Esophagus squamous epithelium (tissue), 5 donors: ENCODE measurements at places on chromosomes 12 and 14.

- no peak for DNase-seq
Measured at GRCh38 chr12:122238861-122239260, 13.0 kb upstream of the DIABLO start.

DNA sequence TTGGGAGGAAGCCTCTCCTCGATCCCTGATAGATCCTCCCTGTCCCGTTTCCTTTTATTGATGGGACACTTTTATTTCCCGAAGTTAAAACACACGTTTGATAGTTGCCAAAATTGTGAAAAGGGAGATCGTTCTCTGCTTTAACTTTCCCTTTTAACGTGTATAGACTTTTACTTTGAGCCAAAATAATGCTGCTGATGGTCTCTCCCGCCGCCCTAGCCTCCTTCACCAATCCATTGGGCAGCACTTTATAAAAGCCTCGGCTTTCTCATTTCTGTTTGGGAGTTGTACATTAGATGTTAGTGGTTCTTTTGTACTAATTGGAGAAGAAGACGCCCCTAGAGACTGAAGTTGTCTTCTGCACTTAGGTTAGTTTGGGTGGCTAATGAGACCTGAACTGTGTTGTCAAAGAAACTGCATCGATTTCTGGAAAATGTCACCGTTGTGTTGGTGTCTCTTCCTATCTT, 1.4 kb downstream of the TMTC2 start:
- no peak for DNase-seq

- no peak for DNase-seq
Measured at GRCh38 chr14:24171422-24172260, at the start of gene REC8. TSS of gene REC8 (plus strand) at chr14:24172080. CDS start at chr14:24172553, 473 bp downstream.

- no peak for DNase-seq
Measured at GRCh38 chr14:90693413-90693812, 122.8 kb downstream of the TTC7B start.

GRCh38 chr12:56425193-56425592, 24.0 kb downstream of the TIMELESS start:
- DNase-seq: no peak

GRCh38 chr14:65478596-65478995, 66.1 kb downstream of the FUT8 start:
- DNase-seq: no peak

- DNase-seq: no peak
Measured at GRCh38 chr12:64650762-64651161, 40.5 kb downstream of the RASSF3 start.

GRCh38 chr12:32476446-32476845, 77.1 kb downstream of the FGD4 start:
- no peak for DNase-seq

DNA sequence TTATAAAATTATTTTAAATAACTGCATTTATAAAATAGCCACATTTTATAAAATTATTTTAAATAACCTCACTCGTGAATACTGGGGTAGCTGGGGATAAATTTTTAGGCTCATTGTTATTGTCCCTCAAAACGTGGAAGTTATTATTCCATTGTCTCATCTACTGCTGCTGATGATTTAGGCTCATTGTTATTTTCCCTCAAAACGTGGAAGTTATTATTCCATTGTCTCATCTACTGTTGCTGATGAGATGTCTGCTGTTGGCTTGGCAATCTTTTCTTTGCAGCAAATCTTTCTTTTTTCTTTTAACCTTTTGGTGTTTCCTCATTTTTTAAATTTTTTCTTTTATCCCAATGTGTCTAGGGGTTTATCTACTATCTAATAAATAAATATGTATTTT, 182.6 kb upstream of the PZP start:
- no peak for DNase-seq

- no peak for DNase-seq
Measured at GRCh38 chr12:18221726-18222125, 39.6 kb upstream of the PIK3C2G start.

- DNase-seq: no peak
Measured at GRCh38 chr14:78970677-78971076, 800.5 kb downstream of the NRXN3 start.

DNA sequence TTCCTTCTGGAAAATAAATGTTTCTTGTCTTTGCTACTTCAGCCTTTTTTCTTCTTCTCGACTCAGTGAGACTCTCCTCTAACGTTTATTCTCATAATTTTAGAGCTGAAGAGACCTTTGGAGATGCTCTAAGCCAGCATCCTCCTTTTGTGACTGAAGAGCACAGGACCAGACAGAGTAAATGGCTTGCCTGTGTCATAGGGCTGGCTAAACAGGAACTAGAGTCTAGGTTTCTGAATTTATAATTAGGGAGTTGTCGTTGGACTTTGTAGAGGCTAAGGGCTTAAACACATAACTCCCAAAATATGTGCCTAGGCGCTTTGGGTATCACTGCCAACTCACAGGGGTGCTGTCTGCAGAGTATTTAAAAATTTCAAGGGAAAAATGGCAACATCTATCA, 98.5 kb downstream of the FGD4 start:
- no peak for DNase-seq

DNA sequence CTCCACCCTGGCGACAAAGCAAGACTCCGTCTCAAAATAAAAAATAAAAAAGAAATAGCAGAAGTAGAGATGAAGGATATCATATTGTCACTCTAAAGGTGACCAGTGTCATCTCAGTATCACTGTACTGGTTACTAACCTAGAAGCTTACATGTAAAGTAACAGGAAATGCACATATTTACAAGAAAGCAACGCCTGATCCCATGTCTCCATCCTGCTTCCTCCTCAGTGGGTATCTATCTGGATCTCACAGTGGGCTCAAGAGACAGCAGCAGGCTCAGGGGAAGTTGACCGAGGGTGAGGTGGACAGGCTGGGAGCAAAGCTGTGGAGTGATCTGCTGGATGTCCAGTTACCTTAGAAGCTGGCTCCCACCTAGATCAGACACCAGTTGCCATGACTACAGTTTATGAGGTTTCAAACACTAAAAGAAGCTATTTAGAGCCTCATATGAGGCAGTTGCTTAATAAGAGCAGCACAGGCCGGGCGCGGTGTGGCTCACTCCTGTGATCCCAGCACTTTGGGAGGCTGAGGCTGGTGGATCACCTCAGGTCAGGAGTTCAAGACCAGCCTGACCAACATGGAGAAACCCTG, 10.5 kb downstream of the MTRFR start:
- no peak for DNase-seq

DNA sequence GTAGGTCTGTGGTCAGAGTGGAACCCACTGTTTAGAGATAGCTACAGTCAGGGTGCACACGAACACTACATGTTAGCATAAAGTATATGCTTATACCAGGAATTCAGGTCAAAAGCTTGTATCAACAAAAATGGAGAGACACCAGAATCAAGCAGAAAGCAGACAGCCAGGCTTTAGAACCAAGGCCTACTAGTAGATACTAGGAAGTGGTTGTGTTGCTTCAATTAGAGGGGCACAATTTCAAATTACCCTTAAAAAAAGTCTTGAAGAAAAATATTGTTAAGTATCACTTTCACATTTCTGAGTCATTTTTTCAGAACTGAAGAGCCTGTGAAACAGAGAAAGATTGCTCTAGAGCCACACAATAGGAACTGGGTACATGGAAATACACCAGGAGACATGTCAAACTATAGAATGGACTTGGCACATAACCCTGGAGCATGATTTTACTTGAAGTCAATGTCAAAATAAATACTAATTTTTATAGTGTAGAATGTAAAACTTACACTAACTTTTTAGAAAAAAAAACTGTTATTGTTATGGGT, 41.6 kb downstream of the LRRC9 start:
- DNase-seq: no peak

GRCh38 chr12:4270831-4271716, 2.5 kb upstream of the CCND2 start:
- no peak for DNase-seq

- DNase-seq: no peak
Measured at GRCh38 chr14:69636718-69637480, 25.5 kb downstream of the SUSD6 start.

DNA sequence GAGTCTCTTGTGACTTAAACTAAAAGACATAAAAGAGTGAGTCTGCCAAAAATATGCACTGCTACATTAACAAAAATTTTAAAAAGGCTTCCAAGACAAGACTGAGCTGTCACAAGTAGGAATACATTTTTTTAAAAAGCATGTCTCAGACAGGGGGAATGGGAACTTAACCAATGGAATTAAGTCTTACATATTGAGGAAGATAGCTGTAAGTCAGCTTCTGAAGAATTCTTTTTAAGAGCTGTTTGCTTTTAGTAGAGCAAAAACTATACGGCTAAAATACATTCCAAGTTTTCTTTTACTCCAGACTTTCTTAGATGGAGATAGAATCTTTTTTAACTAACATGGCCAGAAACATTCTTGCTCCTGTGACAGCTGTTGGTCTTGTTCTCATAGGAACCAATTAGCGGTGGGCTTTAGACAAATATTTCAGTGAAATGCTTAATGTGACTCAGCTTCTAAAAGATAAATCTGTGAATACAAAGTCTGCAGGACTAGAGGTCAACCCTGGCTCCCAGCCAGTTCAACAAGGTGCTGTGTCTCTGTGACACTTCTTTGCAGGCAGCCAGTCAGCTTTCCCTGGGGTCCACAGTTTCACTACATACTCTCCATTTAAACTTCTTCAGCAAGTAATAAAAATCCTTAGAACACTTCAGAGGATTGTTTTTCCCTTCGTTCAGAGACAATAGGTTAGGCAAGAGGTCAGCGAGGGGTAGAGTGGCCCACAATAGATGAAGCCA, 187.6 kb downstream of the NAV3 start:
- no peak for DNase-seq

DNA sequence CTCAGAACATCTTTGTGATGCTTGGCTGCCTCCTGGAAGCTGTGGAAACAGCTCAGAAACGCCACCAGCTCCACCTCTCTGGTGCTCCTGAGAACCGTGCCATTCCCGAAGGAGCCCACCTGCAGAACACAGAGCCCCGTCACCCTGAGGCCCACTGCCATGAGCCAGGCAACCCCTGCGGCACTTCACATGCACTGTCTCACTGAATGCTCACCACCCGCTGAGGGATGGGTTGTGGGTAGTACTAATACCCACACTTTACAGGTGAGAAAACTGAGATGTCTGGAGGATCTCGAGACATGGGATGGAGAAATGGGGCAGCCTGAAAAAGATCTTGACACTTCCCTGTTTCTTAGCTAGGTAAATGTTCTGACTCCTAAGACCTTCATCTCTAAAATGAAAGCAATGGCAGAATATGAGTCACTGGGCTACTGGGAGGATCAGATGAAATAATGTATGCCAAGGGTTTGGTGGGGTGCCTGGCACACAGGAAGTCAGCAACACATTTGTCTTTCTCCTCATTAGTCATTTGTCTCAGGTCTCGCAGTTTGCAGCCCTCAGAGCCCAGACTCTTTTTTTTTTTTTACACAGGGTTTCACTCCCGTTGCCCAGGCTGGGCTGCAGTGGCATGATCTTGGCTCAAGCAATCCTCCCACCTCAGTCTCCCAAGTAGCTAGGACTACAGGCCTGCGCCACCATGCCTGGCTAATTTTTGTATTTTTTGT, 5.3 kb downstream of the OASL start:
- no peak for DNase-seq
